Putamen (tissue), 1 donor: ENCODE measurements at places on chromosomes 3 and 15.

DNA sequence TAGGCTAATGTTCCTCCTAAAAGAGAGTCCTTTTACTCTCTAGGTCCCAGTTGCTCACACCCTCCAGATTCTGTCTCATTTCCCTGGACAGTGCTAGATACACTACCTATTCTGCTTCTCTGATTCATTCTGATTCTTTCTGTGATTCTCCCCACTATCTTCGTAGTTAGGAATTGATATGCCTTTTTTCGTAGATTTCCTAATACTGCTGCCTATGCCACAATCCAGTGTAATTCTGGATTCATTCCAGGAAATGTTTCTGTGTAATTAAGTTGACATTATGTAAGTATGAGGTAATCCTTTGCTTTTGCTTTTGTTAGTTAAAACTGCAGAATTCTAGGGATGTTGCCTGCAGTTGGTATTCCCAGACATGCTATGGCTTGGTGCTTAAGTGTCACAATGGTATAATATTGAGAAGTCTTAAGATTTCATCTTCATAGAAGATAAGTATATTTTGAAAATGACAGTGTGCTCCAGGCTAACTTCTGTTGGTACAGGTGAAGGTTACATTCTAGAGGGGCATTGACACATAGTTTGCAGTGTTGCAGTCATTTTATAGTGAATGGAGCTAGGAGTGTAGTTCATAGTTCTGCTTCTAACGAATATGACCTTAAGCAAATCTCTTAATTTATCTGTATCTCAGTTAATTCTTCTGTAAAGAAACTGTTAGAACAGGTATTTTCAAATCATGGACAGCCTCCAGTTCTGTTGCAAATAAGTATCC is 54.3 kb downstream of the RIOX2 start:
- DNase-seq = no peak

DNA sequence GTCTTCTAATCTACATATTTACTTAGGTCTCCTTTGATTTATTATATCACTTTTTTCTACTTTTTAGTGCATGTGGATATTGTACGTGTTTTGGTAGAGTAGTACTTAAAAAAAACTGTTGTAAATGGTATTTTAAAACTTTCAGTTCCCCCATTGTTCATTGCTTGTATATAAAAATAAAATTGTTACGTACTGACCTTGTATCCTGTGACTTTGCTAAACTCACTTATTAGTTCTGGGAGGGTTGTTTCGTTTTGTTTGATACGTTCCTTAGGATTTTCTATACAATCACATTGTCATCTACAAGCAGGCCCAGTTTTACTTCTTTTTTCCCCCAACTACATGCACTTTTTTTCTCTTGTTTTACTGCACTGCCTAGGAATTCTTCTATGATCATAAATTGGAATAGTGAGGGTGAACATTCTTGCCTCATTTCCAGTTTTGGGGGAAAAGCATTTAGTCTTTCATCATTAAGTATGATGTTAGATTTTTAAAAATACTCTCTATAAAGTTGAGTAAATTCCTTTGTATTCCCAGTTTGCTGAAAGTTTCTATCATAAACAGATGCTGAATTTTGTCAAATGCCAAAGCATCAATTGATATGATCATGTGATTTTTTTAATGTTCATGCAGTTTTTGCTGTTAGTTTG is 33.5 kb upstream of the ACKR4 start:
- no peak for DNase-seq

DNA sequence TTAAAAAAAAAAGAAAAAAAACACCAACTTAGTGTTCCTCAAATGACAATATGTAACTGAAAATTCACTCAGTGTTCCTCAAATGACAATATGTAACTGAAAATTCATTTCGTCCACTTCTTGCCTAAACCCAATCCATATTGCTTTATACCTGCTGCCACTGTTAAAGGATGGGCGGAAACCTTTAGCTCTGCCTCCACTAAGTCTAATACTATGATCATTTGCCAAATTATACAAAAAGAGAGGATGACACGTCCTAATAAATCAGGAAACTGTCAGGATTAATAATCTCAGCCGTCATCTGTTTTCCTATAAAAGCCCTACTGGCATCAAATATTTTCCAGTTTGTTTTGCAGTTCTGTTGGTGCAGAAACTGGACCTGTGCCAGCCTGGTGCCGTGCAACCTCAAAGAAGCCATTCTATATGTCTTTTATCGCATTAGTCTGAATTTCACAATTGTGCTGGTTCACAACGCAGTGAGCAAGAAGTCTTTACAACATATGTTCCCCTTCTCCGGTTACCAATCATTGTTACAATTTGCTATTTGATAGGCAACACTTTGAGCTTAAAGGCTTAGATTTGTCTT is 160.4 kb upstream of the KCNH8 start:
- no peak for DNase-seq

DNA sequence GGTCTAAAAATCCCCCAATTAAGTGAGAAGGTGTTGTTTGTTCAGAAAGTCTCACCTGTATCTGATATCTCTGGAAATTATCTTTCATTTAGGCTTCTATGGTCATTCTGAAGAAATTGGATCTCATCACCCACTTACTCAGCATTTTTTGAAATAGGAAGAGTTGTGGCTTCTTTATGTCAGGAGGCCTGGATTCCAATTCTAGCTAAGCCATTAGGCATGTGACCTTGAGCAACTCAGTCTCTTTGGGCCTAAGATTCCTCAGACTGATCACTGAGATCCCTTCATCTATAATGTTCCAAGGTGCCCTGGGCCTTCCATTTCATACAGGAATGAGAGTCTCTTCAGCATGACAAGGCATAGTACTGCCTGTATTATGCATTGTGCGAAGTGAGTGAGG is 70.3 kb downstream of the ARHGEF26 start:
- no peak for DNase-seq

GRCh38 chr3:107772016-107772415 is 249.3 kb downstream of the BBX start:
- DNase-seq = no peak
